Fibroblast of lung (primary cell): ENCODE measurements at places on chromosomes 11 and 22. TPM values are rescaled to one million over a fixed set of nuclear protein-coding genes. Genes with fewer than 3 reads are reported as not detected.

UPK3A gene
- total RNA-seq: not detected in 2 replicates

TMEM191C gene
- total RNA-seq: 0.51 and 2.6 TPM in 2 replicates

MUC6 gene
- total RNA-seq: not detected in 2 replicates

SLC25A45 gene
- total RNA-seq: 1.0 and 1.5 TPM in 2 replicates

FXYD2 gene
- 0.33 and 0.51 TPM in 2 replicates for total RNA-seq

CLDN5 gene
- total RNA-seq: 0.33 and 0.51 TPM in 2 replicates

FGF4 gene
- total RNA-seq: not detected in 2 replicates

CALCB gene
- 0.17 and 0.26 TPM in 2 replicates for total RNA-seq

SLC22A25 gene
- total RNA-seq: not detected in 2 replicates

UEVLD gene
- 22.1 and 25.9 TPM in 2 replicates for total RNA-seq

RRM1 gene
- total RNA-seq: 52.9 and 85.0 TPM in 2 replicates

CD59 gene
- 209 and 380 TPM in 2 replicates for total RNA-seq

PHF21A gene
- 13.6 and 21.0 TPM in 2 replicates for total RNA-seq

APOL3 gene
- 32.4 and 42.3 TPM in 2 replicates for total RNA-seq

APOBEC3C gene
- 9.5 and 19.2 TPM in 2 replicates for total RNA-seq

CDON gene
- total RNA-seq: 10.3 and 10.7 TPM in 2 replicates

NLRP14 gene
- total RNA-seq: under 0.01 and 0.17 TPM in 2 replicates

SCGB1C1 gene
- not detected in 2 replicates for total RNA-seq

STK33 gene
- total RNA-seq: 1.7 and 2.8 TPM in 2 replicates

OR4D9 gene
- total RNA-seq: not detected in 2 replicates

APOL4 gene
- total RNA-seq: 2.0 and 2.1 TPM in 2 replicates

GTSE1 gene
- total RNA-seq: 0.26 and 2.0 TPM in 2 replicates

MRPL16 gene
- total RNA-seq: 39.3 and 43.1 TPM in 2 replicates

ACR gene
- total RNA-seq: not detected in 2 replicates

FGF3 gene
- total RNA-seq: not detected in 2 replicates

OR5P2 gene
- total RNA-seq: 0.17 TPM in 1 of 2 replicates, not detected in the other

TREH gene
- not detected in 2 replicates for total RNA-seq

OR51B2 gene
- not detected in 2 replicates for total RNA-seq

ADAMTS15 gene
- total RNA-seq: 23.4 and 24.9 TPM in 2 replicates

SPDYC gene
- total RNA-seq: not detected in 2 replicates

OR2AG2 gene
- under 0.01 TPM in 2 replicates for total RNA-seq

C11orf87 gene
- not detected in 2 replicates for total RNA-seq

KIF18A gene
- 4.9 and 12.6 TPM in 2 replicates for total RNA-seq

C11orf97 gene
- not detected in 2 replicates for total RNA-seq

PLA2G3 gene
- 0.33 TPM in 1 of 2 replicates, not detected in the other for total RNA-seq

CCDC15 gene
- 0.77 and 2.3 TPM in 2 replicates for total RNA-seq

ALDH3B1 gene
- 24.9 and 57.6 TPM in 2 replicates for total RNA-seq
